ENCODE measurements at places on chromosomes 2 and 18.

DNA sequence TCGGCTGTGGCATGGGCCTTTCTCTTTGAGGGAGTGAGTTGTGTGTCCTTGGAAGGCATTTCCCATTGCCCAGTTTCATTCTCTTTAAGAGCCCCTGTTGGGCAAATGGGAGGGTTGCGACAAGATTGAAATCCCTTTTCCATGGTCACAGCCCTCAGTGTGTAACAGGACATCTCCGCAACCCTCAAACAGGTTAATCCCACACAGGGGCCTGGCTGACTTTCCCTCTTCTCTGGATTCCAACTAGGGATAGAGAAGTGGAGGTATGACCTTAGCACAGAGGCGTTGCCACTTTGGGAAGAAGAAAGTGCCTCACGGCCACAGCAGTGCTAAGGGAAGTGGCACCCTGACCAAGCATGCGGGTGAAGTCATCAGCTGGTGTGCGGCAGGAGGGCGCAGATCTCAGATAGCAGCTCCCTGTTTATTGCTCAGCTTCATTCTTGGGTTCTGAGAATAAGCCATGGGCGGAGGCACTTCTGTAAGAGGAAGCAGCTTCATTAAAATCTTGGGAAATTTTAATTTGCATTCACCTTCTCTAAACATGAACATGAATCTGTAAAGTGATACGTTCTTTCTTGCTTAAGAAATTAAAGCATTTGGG, 256.5 kb downstream of the GBX2 start:
- no peak for DNase-seq
- no peak overlapping the region for H3K27ac ChIP-seq
- H3K4me1 ChIP-seq: no peaks in the 10 kb centered on the region
- H3K27me3 ChIP-seq: no peaks in the 10 kb centered on the region

DNA sequence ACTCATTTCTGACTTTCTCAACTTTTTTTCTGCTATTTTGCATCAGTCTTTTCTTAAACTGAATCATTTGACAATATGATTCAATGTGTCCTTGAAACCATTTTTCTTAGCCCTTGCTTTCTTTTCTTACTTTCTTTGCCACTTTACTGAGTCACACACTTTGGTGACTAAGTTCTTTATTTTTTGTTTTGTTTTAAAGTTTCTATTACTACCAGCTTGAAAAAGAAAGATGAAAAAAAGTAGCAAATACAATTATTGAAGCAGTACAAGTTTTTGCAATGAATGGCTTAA, 116.5 kb downstream of the DOCK10 start:
- DNase-seq: no peak
- no peaks in the 10 kb centered on the region for H3K36me3 ChIP-seq
- peak overlapping the region; percentile 13 for H3K4me3 ChIP-seq
- peaks cover 52% of the 10 kb centered on the region for H3K4me1 ChIP-seq

- no peak for DNase-seq
- H3K27ac ChIP-seq: no peak overlapping the region
- no peaks in the 10 kb centered on the region for H3K36me3 ChIP-seq
- peaks cover 46% of the 10 kb centered on the region for H3K4me1 ChIP-seq
- no peak overlapping the region for H3K4me3 ChIP-seq
These were observed 28.9 kb downstream of the NCKAP1 start for GRCh38 chr2:183009249-183009899.

- DNase-seq: no peak
- H3K4me3 ChIP-seq: peak overlapping the region; percentile 78
- H3K4me1 ChIP-seq: peaks cover 68% of the 10 kb centered on the region
- H3K27me3 ChIP-seq: no peaks in the 10 kb centered on the region
- no peaks in the 10 kb centered on the region for H3K36me3 ChIP-seq
These were observed 465 bp downstream of the SEPTIN10 start for GRCh38 chr2:109613081-109613921.

DNA sequence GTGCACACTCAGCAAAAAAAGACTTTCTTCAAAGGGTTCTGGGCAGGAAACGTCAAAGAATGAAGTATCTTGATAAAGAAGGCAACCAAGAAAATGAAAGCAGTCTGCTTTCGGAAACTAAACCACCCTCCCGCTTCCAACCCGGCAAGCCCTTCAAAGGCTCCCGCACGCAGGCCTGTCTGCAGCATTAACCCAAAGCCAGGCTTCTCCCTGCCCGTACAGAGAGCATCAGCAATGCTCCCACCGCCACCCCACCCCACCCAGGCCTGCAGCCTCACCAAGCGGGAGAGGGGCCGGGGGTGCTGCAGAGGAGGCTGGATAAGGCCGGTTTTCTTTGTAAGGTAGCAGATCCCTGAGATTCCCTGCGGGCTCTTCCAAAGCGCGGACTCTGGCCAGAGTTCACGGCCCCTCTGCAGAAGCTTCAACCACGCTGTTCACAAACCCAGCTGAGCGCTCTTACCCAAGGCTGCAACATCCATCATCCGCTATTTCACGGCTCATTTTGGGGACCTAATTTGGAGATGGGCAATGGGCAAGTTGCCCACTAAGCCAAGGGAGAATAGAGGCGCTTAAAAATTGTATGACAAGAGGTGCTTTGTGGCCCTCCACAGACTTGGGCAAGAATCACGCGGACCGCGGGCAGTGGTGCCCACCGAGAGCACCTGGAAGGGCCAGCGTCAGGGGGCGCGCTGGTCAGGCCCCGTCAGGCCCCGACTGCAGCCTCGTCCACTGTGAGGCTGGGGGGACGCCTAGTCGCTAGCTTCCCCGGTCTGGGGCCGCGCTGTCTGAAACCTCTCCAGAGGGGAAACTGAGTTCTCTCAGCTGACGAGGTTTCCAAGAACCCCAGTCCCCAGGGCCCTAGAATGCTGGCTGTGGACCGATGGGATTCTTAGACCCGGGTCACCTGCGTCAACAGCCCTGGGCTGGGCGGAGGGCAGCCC, 225.4 kb upstream of the ID2 start:
- no peak for DNase-seq
- no peaks in the 10 kb centered on the region for H3K36me3 ChIP-seq
- no peaks in the 10 kb centered on the region for H3K4me1 ChIP-seq
- H3K27me3 ChIP-seq: no peaks in the 10 kb centered on the region
- peak overlapping the region; percentile 41 for H3K4me3 ChIP-seq
- no peak overlapping the region for H3K27ac ChIP-seq

- DNase-seq: no peak
- H3K27ac ChIP-seq: no peak overlapping the region
- H3K27me3 ChIP-seq: no peaks in the 10 kb centered on the region
- peaks cover 8% of the 10 kb centered on the region for H3K4me1 ChIP-seq
- no peaks in the 10 kb centered on the region for H3K36me3 ChIP-seq
These were observed 26.2 kb upstream of the SPOPL start for GRCh38 chr2:138475277-138475776.

DNA sequence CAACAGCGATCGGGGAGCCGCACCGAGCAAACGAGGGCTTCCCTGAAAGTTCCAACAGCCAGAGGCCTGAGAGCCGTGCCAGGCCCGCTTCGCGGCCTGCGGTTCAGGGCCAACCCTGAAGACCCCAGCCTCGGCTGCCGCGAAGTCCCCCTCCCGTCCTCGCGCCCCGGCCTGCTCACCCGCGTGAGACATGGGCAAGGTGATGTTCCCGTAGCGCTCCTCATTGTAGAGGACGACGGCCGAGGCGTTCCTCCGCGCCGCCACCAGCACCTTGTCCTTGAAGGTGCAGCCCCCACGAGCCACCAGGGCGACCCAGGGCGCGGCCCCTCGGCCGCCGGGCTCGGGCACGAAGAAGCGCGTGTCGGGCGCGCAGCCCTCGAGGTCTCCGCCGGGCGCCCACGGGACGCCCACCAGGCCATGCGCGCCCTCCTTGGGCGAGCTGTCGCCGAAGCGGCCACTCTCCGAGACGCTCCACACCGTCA, 510 bp downstream of the RNF149 start:
- peak overlapping the region; percentile 80 for H3K27ac ChIP-seq
- H3K36me3 ChIP-seq: no peaks in the 10 kb centered on the region
- no peaks in the 10 kb centered on the region for H3K27me3 ChIP-seq
- peak overlapping the region; percentile 92 for H3K4me3 ChIP-seq
- no peak for DNase-seq
- peaks cover 37% of the 10 kb centered on the region for H3K4me1 ChIP-seq

DNA sequence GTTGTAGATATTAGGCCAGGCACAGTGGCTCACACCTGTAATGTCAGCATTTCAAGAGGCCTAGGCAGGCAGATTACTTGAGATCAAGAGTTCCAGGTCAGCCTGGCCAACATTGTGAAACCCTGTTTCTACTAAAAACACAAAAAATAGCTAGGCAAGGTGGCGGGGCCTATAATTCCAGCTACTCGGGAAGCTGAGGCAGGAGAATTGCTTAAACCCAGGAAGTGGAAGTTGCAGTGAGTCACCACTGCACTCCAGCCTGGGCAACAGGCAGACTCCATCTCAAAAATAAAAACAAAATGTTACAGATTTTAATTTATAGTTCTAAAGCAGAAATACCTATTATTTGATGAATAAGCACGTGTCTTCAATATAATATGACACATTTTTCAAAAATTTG, 65.6 kb upstream of the UBXN4 start:
- no peak overlapping the region for H3K27ac ChIP-seq
- peaks cover 13% of the 10 kb centered on the region for H3K36me3 ChIP-seq
- DNase-seq: no peak
- no peaks in the 10 kb centered on the region for H3K4me1 ChIP-seq

DNA sequence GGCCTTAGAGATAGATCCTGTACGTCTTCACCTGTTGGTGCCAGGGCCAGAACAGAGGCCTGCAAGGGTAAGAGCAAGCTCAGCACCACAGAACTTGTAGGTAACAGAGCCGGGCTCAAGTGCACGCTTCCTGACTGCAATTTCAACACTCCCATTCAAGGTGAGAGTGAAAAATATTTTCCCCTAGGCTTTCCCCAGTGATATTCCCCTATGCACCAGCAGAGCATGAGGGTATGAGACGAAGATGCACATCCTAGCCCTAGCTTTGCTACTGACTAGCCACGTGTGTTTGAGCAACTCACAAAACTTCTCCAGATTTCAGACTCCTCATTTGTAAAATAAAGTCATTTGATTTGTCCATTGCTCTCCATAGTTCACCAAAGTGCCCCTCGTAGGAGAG, 411.6 kb downstream of the ZNF521 start:
- no peak for DNase-seq
- H3K27ac ChIP-seq: no peak overlapping the region
- no peaks in the 10 kb centered on the region for H3K4me1 ChIP-seq
- H3K4me3 ChIP-seq: no peak overlapping the region

DNA sequence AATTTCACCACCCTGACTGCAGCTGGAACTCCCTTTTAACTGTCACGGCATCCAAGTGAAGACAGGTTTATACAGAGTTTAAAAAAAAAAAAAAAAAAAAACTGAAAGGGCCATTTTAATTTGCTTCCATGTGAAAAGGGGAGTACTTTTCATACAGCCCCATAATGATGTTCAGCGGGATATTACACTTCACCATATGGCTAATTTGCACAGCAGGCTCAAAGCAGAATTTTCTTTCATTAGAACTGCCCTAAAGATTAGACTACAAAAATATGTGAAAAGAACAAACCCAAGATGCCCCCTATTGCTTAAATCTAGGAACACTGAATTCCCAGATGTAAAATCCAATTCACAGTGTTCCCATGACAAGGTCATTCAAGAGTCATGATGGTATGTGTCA, 301.8 kb downstream of the EXOC6B start:
- no peak overlapping the region for H3K4me3 ChIP-seq
- H3K4me1 ChIP-seq: no peaks in the 10 kb centered on the region
- H3K36me3 ChIP-seq: no peaks in the 10 kb centered on the region
- H3K27ac ChIP-seq: no peak overlapping the region
- no peak for DNase-seq

GRCh38 chr2:64751286-64752260, 97.9 kb upstream of the SERTAD2 start:
- DNase-seq: peak; percentile 97
- no peaks in the 10 kb centered on the region for H3K36me3 ChIP-seq
- peaks cover 25% of the 10 kb centered on the region for H3K4me1 ChIP-seq
- peak overlapping the region; percentile 93 for H3K27ac ChIP-seq
- peak overlapping the region; percentile 79 for H3K4me3 ChIP-seq

- DNase-seq: no peak
- no peaks in the 10 kb centered on the region for H3K27me3 ChIP-seq
- no peaks in the 10 kb centered on the region for H3K36me3 ChIP-seq
- no peaks in the 10 kb centered on the region for H3K4me1 ChIP-seq
- no peak overlapping the region for H3K4me3 ChIP-seq
These were observed 545.8 kb downstream of the CNTNAP5 start for GRCh38 chr2:124570872-124571271.

DNA sequence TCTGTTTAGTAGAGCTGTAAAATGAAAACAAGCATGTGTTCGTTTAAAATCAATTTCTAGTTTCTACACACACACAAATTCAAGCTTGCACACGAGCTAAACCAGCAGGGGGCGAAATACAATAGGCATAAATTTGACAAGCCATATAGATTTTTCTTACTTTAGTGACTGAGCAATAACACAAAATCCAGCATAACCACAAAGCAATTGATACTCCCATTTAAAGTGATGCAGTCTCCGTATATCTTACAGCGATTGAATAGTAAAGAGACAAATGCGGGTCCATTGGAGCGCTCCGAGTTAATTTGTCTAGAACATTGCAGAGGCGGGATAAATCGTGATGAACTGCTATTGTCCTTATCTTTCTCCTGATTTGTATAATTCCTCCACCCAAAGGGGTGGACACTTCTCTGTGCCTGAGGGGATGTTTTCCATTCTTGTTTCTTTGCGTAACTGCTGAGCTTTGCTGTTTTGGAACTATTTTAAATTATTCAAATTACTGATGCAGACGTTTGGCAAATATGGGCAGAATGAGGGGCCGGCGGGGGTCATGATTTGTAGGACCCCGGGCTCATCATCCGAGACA, 1.2 kb upstream of the AFTPH start:
- no peaks in the 10 kb centered on the region for H3K36me3 ChIP-seq
- H3K27me3 ChIP-seq: no peaks in the 10 kb centered on the region
- peak overlapping the region; percentile 95 for H3K4me3 ChIP-seq
- DNase-seq: no peak

- no peak overlapping the region for H3K27ac ChIP-seq
- H3K4me1 ChIP-seq: no peaks in the 10 kb centered on the region
- H3K4me3 ChIP-seq: no peak overlapping the region
- H3K27me3 ChIP-seq: no peaks in the 10 kb centered on the region
- H3K36me3 ChIP-seq: no peaks in the 10 kb centered on the region
- no peak for DNase-seq
These were observed 19.6 kb upstream of the MC5R start for GRCh38 chr18:13804305-13804704.

DNA sequence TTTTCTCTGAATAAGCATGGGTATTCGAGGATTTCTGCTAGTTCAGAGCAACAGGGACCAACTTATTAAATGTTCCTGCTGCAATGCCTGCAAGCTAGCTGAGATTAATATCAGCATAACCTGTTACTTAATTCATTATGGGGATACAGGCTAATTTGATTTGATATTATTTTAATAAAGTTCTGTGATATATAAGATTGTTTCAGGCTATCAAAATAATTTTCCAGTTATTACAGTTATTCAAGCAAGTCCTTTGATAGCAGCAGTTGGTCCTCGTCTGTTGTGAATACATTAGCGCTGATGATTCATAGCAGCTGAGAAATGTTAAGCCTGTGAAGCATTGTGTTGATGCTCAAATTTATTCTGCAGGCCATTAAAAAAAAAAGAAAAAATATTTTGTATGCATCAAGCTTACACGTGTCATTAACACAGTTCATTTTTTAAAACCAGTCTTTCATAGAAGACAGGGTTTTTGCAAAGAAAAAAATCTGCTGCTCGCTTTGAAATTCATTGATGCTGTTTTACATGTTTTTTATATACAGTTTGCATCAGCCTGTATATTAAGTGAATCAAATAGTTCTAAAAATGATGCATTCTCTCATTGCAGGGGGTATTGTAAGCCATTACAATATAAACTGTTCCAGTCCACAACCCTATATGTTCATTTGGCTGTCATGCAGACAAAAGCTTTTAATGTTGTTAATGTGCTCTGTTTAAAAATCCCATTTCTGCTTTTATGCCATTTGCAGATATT, 482.5 kb downstream of the BCL11A start:
- H3K36me3 ChIP-seq: no peaks in the 10 kb centered on the region
- no peaks in the 10 kb centered on the region for H3K27me3 ChIP-seq
- H3K4me3 ChIP-seq: no peak overlapping the region
- no peak overlapping the region for H3K27ac ChIP-seq
- no peak for DNase-seq
- no peaks in the 10 kb centered on the region for H3K4me1 ChIP-seq
